Fibroblast of mammary gland (primary cell): ENCODE measurements at places on chromosomes 12 and 14.

GRCh38 chr12:113862590-113863454 lies 103.3 kb downstream of the RBM19 start:
- DNase-seq: peak; percentile 67

GRCh38 chr14:21072031-21072473 lies 1.9 kb downstream of the ARHGEF40 start:
- DNase-seq: peak; percentile 96

GRCh38 chr12:25365340-25365730 lies 114.6 kb upstream of the KRAS start:
- no peak for DNase-seq

DNA sequence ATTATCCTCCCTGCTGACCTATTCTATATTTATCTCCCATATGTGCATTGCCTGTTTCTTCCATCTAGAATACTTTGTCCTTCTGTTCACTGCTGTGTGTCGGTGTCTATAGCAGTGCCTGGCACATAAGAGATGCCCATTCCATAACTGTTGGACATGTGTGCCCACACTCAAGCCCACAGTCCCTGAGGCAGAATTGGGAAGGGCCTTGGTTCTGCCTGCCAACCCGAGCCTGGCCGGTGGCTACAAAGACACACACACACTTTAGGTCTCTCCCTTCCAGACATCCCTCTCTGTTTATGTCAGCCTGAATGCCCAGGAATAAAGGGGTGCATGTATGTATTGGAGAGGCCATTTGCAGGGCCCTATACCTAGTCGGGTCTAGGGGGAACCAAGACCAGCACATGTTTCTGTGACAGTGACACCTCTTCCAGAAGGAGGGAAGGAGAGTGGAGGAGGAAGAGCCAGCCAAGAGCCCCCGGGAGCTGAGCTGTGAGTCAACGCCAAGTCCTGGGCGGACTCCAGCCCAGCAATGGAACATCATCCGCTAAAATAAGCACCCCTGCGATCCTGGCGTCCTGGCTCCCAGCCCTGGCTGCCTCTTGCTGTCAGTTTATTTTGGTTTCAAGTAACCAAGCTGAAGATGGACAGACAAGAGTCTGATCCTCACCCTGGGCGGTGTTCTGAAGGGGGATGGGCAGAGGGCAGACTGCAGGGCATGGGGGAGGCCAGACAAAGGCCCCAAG lies 4.3 kb upstream of the ASB2 start:
- peak; percentile 29 for DNase-seq

DNA sequence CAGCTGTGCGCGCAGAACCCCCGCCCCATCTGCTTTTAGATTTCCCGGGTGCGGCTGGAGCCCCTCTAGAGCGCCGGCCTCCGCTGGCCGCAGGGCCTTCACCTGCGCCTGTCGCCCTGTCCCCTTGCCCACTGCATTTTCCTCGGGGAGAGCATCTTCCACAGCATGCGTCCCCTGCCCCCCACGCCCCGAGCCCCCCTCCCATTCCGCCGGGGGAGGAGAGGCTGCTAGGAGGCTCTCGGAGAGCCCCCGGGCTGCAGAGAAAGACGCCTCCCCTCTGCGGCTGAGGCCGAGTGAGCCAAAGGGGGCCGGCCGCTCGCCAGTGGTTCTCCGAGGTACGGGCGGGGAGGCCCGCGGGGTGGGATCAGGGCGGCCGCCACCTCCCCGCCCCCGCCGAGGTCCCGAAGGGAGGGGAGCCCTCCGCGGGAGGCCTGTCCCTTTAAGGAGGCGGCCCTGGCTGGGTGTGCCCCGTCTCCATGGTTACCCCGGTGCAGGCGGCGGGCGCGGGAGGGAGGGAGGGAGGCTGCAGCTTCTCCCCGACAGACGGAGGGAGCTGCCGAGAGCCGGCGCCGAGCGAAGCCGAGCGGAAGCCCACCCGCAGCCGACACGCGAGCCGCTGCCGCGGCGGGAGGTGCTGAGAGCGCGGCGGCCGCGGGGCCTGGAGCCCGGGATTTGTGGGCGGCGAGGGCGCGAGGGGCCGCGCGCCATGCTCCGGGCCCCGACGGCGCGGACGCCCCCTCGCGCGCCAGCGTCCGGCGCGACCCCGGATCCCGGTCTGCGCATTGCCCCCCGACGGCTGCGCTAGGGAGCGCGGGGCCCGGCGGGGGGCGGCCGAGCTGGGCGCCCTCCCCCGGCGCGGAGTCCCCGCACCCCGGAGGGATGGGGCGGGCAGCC lies at the start of gene KCNH3:
TSS of gene KCNH3 (plus strand) at position 521 of the 894 bp plus-strand sequence. CDS start 387 bp downstream, outside the sequence.
- peak; percentile 38 for DNase-seq

- DNase-seq: no peak
Measured at GRCh38 chr14:54377501-54377900, 19.3 kb upstream of the CDKN3 start.

GRCh38 chr12:108690542-108691174 lies 40.7 kb downstream of the CORO1C start:
- DNase-seq: no peak

- DNase-seq: no peak
Measured at GRCh38 chr12:89661706-89662330, 46.8 kb downstream of the ATP2B1 start.
